ENCODE measurements at places on chromosomes 5 and 9. TPM values are rescaled to one million over a fixed set of nuclear protein-coding genes. Genes with fewer than 3 reads are reported as not detected.

DNA sequence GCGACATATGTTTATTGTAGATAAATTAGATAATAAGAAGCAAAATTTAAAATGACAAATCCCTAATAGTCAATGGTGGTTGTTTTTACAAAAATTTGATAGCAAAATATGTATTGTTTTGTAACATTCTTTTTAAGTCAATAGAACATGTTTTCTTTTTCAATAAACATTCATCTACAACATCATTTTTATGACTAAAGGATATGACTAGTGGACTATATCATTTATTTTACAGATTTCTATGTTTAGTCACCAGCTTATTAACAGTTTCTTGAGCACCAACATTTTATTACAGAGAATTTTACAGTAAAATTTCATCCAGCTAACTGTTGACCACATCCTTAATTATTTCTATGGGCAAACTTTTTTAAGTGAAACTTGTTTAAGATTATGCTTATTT lies 114.7 kb upstream of the IL7R start:
- DNase-seq = no peak

GRCh38 chr5:81924442-81924841 lies 47.4 kb upstream of the ATG10 start:
- no peak for DNase-seq

- no peak for DNase-seq
These were observed 480.9 kb upstream of the WWC1 start for GRCh38 chr5:167810573-167810972.

DNA sequence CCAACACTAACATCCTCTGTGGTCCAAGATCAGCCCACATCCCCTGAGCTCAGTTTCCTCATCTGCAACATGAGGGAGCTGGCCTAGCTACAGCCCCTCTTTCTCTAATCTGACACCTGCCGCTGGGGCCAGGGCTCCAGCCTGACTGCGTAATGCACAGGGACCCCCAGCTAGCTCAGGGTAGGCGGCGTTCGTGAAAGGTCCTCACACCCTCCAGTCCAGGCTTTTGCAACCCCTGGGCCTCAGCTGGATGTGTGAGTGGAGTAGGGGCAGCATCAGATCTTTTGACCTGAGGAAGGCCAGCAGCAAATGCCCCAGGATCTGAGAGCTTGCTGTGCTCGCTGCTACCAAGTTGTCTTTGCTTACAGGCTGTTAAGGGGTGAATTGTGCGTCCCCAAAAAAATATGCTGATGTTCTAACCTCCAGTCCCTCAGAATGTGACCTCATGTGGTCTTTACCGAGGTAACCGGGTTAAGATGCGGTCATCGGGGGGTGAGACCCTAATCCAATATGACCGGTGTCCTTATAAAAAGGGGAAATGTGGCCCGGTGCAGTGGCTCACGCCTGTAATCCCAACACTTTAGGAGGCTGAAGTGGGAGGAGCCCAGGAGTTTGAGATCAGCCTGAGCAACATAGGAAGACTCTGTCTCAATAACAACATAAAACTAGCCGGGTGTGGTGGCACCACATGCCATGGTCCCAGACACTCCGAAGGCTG lies 47.8 kb downstream of the PLPP7 start:
- DNase-seq = no peak

DNA sequence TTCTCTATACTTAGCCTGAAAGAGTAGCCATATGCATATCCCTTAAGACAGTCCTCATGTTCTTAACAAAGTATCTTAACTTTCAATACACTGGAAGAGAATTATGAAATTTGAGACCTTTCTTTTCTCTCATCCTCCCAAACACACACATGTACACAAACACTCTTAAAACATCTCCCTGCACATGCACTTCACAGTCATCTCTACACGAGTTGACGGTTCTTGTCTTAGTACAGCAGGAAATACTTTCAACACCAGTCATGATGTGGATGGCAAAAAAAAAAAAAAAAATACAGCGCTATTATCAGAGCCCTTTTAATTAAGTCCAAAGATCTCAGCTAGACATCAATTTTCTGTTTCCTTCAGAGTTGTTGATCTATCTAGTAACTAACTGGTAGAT lies 43.6 kb upstream of the PCSK1 start:
- DNase-seq = no peak

- peak; percentile 2 for DNase-seq
These were observed 371.4 kb downstream of the PSAT1 start for GRCh38 chr9:78668148-78668832.

GRCh38 chr5:38994324-38994927 lies 79.8 kb downstream of the RICTOR start:
- peak; percentile 85 for DNase-seq

- no peak for DNase-seq
These were observed 7.5 kb upstream of the PSAT1 start for GRCh38 chr9:78289474-78289873.

DNA sequence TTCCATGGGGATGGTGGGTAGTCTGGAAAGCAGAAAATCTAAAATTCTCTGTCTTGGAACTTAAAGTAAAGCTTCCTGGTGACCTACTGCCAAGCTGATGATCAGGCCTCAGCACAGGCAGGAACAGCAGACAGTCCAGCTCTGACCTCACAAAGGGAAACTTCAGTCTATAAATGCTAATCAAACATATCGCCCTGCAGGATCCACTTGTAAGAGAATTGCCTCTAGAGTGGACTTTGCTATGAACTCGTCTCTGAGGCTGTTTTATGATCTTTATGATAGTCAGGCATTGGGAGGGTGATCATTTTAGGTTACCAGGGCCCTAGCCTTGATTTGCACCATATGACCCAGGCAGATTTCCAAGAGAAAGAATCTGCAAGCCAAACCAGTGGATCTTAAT lies 67.6 kb upstream of the SELENOP start:
- no peak for DNase-seq

DNA sequence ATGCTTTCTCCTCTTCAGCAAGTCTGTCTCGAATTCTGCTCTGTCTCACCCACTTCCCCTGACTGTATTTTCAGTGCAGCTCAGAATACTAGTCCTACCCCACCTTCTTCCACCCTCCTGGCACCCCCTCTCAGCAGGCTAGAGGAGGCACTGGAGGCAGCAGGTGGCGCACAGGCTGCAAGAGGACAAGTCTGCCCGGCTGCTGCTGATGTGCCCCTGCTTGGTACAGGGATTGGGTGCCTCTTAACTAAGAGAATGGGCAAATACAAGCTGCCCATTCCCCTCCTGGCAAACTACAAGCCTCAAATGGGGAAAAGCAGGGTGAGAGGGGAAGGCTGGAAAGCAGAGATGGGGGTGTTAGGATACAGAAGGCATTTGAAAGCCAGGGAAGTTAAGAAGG lies 5.1 kb downstream of the TLN1 start:
- peak; percentile 71 for DNase-seq

GRCh38 chr9:132984202-132985070 lies 5.9 kb downstream of the GFI1B start:
- no peak for DNase-seq

GRCh38 chr5:127235136-127235535 lies 55.5 kb upstream of the MEGF10 start:
- no peak for DNase-seq

DNA sequence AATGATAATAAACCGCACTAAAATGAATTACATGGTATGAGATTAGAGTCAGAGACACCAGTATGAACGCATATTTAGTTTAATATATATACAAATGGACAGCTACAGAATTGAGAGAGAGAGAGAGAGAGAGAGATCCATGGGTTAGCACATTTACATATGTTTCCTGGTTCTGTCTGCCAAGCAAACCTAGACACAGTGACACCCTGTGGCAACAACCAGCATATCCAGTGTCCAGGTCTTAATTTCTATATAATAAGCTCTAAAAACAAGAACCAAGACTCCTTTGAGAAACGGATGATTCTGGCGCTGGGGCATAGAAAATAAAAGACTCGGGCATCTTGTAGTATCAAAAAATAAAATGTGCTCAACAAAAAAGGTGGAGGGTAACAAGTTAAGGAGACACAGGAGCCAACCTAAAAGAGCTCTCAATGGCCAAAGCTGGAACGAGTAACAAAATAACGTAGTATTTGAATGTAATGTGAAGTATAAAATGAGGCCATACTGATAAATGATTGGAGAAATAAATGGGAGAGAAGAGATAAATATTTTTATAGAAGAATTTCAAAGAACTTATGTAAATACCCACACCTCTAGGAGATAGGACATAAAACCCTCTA lies 84.5 kb downstream of the RFX3 start:
- DNase-seq = peak; percentile 84

GRCh38 chr5:56273376-56273955 lies 40.3 kb upstream of the ANKRD55 start:
- peak; percentile 63 for DNase-seq

DNA sequence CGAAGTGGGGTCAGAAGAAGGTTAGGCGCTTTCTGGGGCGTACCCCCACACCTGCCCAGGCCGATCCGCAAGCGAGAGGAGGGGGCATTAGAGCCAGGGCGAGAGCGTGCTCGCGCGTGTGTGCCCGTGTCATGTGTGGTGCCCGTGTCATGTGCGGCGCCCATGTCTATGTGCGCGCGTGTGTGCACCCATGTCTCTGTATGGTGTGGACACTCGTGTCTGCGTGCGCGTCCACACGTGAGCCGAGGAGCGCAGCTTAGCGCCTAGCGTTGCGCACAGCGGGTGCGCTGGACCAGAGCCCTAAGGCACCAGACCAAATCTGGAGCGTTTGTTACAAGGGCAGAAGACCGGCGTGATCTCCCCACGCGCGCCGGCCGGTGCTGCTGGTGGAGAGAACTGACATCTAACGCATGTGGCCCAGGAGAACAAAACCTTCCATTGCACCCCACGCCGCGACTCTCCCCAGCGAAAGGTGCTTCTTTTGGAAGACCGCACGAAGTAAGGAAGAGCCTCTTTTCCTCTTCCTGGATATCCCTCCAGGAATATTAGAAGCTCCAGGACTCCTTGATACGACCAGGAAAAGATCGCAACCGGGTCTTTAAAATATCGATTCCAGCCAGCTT lies 644 bp downstream of the NIM1K start:
- peak; percentile 15 for DNase-seq

DNA sequence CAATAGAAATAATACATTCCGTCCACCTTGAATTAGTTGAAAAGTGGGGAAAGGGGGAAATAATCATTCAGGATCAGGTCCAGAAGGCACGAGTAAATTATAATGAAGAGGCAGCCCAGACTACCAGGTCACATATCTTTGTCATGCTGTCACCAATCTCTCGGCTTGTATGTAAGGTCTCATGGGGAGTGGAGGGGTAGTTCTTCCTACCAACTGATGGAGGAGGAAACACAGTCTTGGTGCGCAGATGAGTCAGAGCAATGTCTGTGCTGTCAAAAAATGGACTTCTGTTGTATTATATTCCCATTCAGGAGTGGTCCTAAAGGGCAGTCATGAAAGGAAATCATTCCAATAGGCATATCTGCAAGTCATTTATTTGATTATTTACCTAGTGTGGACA lies 164.2 kb upstream of the PTGER4 start:
- DNase-seq = no peak

NUTM2G gene
- total RNA-seq = not detected

SPACA9 gene
- 1.3 TPM for total RNA-seq

EMB gene
- under 0.01 TPM for total RNA-seq

FOXD4L3 gene
- not detected for total RNA-seq

PCDHGA10 gene
- 2.6 TPM for total RNA-seq

PTPDC1 gene
- total RNA-seq = 3.0 TPM

MCC gene
- 14.6 TPM for total RNA-seq

DOCK2 gene
- 0.44 TPM for total RNA-seq

ADRB2 gene
- 9.5 TPM for total RNA-seq

PAEP gene
- total RNA-seq = not detected

RXFP3 gene
- total RNA-seq = not detected

PCDHB1 gene
- not detected for total RNA-seq

AK8 gene
- total RNA-seq = not detected

TAF11L5 gene
- total RNA-seq = not detected

SMIM33 gene
- not detected for total RNA-seq

LRRC19 gene
- not detected for total RNA-seq

PRR16 gene
- total RNA-seq = not detected

TNC gene
- total RNA-seq = 0.22 TPM

All from lung microvascular endothelial cell (primary cell).